Ureter (tissue), 1 donor: ENCODE measurements at places on chromosomes 13 and 19. TPM values are rescaled to one million over a fixed set of nuclear protein-coding genes. Genes with fewer than 3 reads are reported as not detected.

GRCh38 chr19:30109565-30109964 is 167.5 kb downstream of the URI1 start:
- DNase-seq = no peak

DNA sequence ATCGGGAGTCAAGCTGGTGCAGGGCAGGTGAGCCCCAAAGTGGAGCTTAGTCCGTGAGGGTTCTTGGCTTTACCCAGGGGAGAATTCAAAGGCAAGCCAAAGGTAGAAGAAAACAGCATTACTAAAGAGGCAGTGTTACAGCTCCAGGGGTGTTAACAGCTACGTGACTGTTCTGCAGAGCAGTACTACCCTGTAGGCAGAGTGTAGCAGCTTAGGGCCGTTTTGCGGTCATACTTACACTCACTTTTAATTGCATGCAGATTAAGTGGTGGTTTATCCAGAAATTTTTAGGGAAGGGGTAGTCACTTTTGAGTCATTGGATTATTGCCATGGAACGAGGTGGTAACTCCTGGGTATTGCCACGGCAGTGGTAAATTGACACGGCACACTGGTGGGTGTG is 482.2 kb downstream of the SLITRK5 start:
- no peak for DNase-seq

DNA sequence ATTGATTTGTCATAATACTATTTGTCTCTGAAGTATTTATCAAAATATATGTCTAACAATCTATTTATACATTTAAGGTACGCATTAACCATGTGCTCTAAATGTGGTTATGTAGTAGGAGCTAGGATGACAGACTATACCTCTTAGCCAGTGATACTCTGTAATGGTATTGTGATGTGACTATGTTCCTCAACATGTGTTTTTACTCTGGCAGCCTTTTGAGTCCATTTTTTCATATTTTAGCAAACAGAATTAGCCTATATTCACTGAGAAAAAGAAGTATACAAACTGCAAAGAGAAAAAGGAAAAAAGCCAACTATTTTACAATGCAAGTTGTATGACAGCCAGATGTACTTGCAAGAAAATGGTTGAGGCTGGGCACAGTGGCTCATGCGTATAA is 26.7 kb downstream of the MAB21L1 start:
- DNase-seq = no peak

DNA sequence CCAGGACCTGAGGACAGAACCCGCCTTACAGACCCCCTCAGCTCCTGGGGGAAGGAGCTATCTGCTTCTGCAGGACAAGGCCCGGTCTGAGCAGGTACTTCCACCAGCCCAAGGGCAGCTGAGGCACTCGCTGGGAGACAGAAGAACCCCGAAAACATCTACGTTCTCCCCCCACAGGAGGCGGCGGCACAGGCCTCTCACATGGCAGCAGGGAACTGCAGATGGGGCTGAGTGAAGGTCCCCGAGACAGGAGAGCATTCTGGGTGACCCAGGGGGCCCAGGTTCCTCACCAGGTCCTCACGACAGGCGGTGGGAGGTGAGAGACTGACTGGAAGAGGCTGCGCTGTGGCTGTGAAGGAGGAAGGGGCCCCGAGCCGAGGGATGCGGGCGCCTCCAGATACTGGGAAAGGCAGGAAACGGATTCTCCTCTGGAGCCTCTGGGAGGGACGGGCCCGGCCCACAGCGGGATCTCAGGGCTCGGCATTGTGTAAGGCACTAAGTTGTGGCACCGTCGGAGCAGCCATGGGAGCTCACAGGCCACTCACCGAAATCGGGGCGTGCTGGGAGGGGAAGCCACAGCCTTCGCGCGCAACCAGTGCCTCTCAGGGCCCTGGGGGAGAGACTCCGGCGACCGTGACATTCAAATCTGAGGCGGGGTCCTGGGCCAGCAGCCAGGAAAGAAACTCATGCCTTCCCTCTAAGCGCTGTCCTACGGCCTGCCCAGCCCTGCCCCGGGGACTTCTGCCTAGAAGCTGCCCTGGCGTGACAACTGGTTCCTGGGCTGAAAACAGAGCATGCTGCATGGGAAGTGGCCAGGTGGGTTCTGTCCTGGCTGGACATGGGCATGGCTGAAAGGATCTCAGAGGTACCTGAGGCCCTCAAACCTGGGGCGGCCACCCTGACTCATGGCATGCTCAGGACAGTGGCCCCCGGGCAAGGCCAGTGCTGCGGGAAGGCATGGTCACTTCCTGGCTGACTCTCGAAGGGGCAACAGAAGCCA is 14.0 kb downstream of the RPL36 start:
- no peak for DNase-seq

HIPK4 gene
- 0.34 TPM for total RNA-seq

DNA sequence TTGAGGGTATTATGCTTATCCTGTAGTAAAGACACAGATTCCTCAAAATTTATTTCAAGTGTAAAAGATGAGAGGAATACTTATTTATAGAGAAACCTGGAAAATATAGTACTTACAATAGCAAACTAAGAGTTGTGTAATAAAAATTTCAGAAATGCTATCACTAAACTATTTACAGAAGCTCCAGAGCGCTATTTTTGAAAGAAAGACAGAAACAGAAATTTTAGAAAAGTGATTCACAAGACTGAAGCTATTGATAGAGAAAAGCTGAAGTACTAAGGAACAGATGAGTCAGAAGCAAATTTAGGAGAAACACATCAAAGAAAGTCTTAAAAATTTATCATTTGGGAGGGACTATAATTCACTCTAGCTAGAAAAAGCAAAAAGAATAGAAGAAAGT is 1174.2 kb downstream of the DIAPH3 start:
- no peak for DNase-seq

GRCh38 chr13:113358653-113359190 is 5.2 kb downstream of the GRTP1 start:
- DNase-seq = no peak

DNA sequence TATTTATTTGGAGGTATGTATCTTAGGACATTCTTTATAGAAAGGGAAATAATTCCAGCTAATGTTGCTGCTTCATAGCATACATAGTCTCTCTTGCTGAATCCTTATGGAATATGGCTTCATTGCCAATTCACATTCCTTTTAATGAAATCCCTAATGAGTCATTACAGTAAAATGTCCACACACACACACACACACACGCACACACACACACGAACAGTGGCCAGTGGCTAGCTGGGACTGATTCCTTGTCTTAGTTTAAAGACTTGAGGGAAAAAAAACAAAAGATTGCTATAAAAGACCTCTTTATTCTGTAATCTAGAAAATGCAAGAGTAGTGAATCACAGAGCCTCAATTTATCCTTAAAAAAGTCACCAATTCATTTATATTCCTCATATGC is 301.6 kb downstream of the SLITRK6 start:
- no peak for DNase-seq

DNA sequence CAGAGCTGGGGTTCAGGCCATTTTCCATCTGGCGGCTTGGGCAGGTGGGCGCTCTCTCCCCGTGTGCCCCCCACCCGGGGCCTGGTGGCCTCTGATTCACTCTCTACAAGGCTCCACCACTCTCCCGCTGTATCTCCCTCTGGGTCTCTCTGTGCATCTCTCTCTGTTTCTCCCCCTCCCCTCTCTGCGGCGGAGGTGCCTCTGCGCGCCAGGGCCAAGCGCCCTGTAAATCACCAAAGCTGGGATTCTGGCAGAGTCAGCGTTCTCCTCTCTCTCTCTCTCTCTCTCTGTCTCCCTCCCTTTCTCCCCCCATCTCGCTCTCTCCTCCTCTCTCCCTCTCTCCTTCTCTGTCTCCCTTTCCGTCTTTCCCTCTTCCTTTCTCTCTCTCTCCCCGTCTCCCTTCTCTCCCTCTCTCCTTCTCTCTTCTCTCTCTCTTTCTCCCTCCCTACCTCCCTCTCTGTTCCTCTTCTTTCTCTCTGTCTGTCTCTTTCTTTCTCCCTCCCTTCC is 3.9 kb downstream of the NFIC start:
- DNase-seq = no peak

- peak; percentile 73 for DNase-seq
These were observed 21.7 kb downstream of the CEACAM21 start for GRCh38 chr19:41597600-41598041.

PRODH2 gene
- not detected for total RNA-seq

GRCh38 chr13:83183439-83184149 is 698.7 kb downstream of the SLITRK1 start:
- no peak for DNase-seq

DNA sequence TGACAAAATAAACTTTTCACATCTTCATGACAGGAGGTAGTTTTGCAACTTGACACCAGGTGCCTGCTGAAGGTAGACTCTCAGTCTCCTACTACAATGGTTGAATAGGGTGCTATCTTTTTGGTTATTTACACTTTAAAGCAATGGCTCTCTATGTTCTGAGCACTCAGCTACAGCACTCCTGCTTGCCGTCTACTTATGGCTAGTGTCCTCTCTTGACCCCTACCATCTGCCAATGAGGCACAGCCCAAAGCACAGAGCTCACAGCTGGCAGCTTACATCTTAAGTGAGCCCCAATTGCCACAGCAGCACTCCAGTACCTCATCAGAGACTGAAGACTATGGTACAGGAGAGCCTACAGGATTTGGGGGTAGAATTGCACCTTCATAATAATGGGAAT is 11.4 kb downstream of the ZNF708 start:
- no peak for DNase-seq

DNA sequence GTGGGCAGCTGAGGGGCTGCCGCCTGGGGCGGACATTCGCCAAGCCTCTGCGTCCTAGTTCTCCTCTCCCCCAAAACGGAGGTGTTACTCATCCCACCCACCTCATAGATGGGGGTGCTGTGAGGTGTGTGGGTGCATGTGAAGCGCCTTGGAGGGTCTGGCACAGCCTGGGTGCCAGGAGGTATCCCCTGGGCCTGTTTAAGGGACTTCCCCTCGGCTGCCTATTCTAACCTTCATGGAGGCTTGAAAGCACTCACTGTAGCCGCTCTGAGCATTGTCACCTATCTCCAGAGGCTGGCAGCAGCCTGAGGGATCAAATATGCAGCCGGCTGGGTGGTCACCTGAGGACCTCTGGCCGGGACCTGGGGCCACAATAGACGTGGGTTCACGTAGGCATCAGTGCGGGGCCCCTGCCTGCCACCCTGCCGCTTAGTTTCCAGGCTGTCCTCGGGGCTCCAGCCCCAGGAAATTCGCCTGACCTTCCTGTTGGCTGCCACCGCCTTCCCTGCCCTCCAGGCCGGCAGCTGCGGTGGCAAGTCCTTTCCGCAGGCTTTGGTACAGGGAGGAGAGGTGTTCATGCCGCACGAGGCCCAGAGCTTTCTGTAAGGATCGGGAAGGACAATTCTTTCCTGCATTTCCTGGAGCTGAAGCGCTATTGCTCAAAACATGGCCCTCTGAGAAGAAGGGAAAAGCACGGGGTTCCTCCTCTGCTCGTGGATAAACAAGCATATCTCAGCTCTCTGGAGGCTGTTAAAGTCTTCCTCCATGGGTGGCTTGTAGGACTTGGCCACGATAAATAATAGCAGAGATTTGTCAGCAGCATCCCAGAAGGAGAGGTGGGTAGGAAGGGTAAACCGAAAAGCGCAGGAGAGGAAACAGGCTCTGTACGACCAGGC is 4.6 kb downstream of the COL4A2 start:
- DNase-seq = no peak

- DNase-seq = no peak
These were observed 95.7 kb downstream of the KCTD12 start for GRCh38 chr13:76790526-76790925.

OR7D2 gene
- not detected for total RNA-seq

ITGBL1 gene
- 1.9 TPM for total RNA-seq

DNA sequence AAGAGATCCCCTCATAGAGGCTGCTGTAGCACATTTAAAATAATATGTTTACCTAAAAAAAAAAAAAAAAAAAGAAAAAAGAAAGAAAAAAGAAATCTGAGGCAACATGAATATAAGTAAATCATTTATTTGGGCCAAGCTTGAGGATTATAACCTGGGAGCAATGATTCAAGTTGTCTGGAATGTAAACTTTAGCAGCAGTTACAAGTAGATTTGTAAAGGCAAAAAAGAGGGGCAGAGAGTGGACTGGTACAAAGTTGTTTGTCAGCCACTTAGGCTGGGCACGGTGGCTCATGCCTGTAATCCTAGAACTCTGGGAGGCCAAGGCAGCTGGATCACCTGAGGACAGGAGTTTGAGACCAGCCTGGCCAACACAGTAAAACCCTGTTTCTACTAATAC is 11.3 kb downstream of the ZNF43 start:
- DNase-seq = no peak

DNA sequence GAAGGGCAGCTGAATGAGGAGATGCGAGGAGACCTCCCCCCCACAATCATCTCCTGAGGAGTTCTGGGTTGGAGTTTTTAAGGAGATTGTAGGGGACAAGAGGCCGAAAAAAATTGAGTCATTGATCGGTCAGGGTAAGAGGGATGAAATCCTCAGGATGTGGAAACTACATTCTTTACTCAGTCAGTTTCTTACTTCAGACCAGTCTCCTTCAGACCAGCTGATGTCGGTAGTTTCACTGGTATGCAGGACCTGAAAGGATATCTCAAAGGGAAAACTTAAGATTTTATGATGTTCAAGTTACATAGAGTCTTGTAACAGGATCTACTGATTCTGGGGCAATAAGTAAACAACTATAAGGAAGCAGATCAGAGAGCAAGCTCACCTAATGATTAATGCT is 51.7 kb upstream of the RFXAP start:
- no peak for DNase-seq

DNA sequence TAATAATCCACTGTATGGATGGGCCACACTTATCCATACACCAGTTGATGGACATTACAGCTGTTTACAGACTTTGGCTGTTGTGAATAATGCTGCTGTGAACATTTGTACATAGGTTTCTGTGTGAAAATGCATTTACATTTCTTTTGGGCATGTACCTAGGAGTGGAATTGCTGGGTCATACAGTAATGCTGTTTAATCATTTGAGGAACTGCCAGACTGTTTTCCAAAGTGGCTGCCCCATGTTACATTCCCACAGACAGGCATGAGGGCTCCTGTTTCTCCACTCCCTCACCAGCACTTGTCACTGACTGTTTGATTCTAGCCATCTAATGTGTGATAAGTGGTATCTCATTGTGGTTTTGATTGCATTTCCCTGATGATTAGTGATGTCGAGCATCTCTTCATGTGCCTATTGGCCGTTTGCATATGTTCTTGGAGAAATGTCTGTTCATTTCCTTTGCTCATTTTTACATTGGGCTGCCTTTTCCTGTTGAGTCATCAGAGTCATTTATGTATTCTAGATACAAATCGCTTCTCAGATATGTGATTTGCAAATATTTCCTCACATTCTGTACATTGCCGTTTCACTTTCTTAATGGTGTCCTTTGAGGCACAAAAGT is 12.8 kb downstream of the TMEM255B start:
- no peak for DNase-seq
